C1 segment of cervical spinal cord (tissue), 14 donors: ENCODE measurements at places on chromosomes 5 and 9.

DNA sequence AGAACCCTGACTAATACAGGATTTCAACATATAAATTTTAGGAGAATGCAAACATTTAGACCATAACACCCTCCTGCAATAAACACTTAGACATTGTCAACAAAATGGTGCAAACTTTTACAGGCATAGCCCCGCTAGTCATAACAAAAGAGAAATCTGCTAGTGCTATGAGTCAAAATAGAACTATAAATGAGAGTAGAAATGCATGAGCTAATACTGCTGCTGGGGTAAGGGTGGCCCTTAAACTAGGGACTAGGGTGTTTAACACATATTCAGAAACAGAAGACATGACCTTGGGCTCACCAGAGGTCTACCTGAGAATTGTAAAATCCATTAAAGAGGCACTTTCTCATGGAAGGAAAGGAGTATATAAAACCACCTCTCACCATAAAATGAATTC lies 131.6 kb downstream of the TLR4 start:
- no peak for DNase-seq

- no peak for DNase-seq
Observed at GRCh38 chr9:115291841-115292240, 173.9 kb upstream of the TNC start.

DNA sequence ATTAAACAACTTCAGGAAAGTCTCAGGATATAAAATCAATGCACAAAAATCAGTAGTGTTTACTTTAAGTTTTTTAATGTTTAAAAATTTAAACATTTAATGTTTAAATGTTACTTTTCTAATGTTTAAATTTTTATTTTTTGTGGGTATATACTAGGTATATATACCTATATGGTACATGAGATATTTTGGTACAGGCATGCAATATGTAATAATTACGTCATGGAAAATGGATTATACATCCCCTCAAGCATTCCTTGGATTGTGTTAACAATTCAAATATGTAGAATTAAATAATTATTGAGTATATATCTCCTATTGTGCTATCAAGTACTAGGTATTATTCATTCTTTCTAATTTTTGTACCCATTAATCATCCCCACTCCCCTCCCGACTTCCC lies 291.3 kb downstream of the TMEM232 start:
- no peak for DNase-seq

GRCh38 chr5:101955891-101956290 lies 340.2 kb downstream of the SLCO4C1 start:
- no peak for DNase-seq

GRCh38 chr9:18981476-18982261 lies 51.3 kb downstream of the SAXO1 start:
- DNase-seq = no peak

DNA sequence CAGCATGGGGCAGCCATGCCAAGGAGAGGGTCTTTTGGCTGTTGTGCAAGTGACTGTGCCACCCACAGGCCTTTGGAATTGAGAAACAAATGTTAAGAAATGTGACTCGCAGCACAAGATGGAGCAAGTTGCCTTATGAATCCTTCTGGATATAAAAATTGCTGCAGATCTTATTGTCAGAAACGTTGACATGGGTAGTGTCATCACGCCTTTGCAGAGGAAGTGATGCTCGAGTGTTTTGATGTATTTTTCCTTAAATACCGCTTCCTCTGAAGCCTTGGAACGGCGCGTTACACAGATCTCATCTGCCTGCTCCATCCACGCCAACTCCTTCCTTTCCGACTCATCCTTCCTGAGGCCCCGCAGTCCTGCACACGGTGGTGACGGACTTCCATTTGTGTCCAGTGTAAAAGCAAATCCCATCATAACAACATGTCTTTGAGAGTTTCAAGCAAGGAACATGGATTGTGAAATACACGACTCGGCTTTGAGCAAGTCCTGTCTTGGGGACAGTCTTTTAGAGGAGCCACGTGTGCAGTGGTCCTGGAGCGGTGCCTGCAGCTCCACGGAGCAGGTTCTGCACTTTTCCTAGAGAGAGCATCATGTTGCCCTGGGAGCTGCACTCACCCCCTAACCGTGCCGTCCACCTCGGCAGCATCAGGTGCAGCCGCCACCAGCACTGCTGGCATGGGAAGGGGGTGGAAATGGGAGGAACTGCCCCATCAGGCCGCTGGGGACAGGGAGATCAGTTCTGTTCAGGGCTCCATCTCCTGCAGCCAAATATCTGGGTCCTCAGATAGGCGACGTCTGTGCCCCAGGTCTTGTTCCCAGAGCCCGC lies 15.1 kb downstream of the ROPN1L start:
- no peak for DNase-seq

- no peak for DNase-seq
Observed at GRCh38 chr9:108830272-108830671, 25.5 kb downstream of the ACTL7B start.

GRCh38 chr9:122053064-122053463 lies 40.0 kb downstream of the TTLL11 start:
- DNase-seq = no peak

DNA sequence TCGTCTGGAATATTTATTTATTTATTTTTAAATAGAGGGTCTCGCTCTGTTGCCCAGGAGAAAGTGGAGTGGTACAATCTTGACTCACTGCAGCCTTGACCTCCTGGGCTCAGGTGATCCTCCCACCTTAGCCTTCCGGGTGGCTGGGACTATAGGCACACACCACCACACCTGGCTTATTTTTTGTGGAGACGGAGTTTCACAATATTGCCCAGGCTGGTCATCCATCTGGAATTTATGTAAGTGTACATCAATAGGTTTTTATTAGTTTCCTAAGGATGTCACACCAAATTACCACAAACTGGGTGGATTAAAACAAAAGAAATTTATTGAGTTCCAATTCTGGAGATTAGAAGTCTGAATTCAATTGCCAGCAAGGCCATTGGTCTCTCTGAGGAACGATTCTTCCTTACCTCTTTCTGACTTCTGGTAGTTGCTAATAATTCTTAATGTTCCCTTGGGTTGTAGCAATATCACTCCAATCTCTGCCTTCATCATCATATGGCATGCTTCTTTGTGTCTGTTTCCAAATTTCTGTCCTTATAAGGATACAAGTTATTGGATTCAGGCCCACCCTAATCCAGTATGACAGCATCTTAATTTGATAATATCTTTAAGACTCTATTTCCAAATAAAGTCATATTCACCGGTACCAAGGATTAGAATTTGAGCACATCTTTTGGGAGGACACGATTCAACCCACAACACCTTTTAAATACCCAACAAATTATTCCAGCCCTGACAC lies 16.3 kb upstream of the RAD23B start:
- no peak for DNase-seq

DNA sequence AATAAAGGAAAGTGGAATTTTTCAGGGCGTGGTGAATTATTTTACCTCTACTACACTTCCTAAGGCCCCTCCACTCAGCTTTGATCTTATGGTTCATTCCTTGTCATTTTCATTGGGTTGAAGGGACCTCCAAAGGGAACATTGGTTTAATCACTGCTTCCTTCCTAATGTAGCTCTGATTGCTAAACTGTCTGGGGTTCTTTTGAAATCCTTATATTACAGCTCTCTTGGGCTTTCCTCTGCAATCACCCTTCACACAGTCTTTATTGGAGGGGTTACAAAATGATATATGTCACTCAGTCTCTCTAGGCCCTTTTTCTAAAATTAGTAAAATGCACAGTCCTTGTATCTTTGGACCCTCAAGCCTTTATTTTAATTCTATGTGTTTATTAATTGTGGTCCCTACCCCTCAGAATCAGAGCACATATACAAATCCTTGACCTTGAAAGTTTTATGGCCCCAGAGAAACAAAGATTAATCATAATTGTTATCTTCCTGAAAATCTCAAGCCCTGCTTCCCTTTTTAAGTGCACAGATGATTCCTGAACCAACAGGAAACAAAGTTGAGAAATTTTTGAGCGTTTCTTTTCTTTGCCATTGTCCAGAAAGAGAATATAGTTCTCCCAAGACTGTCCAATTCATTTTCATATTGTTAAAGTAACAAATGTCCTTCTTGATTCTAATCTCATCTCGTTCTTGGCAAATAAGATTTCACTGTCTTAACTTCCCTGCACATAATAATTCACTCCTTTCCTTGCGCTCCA lies 330.0 kb downstream of the ARRDC3 start:
- no peak for DNase-seq

GRCh38 chr5:122192497-122193496 lies 63.5 kb downstream of the ZNF474 start:
- DNase-seq = no peak

DNA sequence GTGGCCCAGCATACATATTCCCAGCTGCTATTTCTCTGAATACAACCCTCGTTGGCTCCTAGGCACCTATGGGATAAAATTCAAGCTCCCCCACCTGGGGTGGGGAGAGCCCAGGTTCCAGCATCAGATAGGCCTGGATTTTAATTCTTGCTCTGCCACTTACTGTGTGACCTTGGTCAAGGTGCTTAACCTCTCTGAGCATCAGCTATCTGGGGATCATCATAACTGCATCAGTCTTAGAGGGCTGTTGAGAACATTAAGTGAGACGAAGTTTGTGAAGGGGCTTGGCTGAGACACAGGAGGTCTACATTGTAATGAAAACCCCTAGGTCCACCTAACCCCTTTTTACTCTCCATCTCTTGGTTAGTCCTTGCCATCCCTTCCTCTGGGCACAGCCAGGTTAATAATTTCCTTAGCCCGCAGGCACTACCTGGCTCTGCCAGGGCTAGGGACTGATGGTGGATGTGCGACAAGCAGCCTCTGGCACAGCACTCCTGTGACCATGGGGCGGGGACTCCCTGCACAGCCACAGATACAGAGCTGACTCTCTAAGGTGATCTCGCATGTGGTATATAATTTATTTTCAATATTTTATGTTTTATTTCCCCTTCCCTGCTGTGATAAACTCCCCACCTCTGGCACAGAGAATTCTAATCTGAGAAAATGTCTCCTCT lies 68.7 kb downstream of the CRB2 start:
- no peak for DNase-seq

- no peak for DNase-seq
Observed at GRCh38 chr5:1445313-1445688, at the start of gene SLC6A3. Gene SLC6A3, minus strand, starts transcription at chr5:1445440. Its CDS starts 2,243 bp downstream, at chr5:1443197.

DNA sequence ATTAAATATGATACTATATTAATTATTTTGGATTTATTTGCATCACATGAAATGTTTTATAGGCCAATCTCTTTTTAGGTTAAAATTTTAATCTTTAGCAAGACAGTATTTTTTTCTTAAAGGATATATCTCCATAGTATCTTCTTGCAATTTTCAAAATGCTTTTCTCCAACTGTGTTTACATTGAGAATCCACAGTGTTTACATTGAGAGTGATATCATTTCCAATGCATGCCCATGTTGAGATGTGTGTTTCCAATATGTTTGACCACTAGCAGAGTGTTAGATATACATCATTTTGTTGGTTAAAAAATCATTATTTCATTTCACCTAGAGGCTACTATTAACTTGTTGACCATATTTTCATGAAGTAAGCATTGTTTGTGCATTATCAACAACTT lies 17.3 kb downstream of the VCAN start:
- DNase-seq = no peak

- no peak for DNase-seq
Observed at GRCh38 chr5:157555037-157555640, 20.4 kb downstream of the ADAM19 start.

GRCh38 chr5:121596882-121597281 lies 254.8 kb upstream of the FTMT start:
- DNase-seq = no peak

- DNase-seq = no peak
Observed at GRCh38 chr5:57900381-57900944, 417.9 kb upstream of the ACTBL2 start.

DNA sequence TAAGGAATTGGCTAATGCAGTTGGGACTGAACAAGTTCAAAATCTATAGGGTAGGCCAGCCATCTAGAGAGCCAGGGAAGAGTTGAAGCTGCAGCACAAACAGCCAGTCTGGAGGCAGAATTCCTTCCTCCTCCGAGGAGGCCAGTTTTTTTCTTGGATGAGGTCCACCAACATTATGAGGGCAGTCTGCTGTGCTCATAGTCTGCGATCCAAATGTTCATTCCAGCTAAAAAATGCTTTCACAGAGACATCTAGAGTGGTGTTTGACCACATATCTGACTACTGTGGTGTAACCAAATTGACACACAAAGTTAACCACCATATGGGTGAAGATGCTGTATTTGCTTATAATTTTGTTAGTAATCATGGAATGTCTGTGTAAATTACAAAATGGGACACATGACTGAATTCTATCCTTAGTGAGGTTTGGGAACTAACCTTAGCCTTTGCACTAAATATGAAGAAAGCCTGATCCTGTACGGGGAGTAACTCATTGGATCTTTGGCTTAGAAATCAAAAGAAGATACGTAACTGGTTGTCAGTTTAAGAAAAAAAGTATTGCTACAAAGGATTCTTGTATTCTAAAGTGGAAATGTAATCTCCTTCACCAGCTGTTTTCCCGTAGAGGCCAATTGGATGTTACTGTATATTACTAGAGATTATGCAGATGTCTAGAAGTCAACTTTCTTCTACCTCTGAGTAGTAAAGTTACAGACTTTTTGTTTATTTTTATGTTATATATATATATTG lies 70.6 kb downstream of the SPIN1 start:
- no peak for DNase-seq

DNA sequence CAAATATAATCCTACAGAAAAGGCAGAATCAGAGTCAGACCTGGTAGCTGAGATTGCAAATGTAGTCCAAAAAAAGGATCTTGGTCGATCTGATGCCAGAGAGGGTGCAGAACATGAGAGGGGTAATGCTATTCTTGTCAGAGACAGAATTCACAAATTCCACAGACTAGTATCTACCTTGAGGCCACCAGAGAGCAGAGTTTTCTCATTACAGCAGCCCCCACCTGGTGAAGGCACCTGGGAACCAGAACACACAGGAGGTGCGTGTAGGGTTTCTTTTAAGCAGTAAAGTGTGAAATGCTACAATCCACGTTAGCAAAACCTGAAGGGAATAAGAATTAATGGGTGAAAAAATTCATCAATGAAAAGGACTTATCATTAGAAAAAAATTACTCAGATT lies 145.8 kb downstream of the GIN1 start:
- no peak for DNase-seq

GRCh38 chr5:115325296-115325959 lies 29.0 kb upstream of the CCDC112 start:
- DNase-seq = no peak

GRCh38 chr9:136686794-136687711 lies at the start of gene AGPAT2:
Gene AGPAT2, minus strand, starts transcription at chr9:136687457. Its CDS starts 100 bp downstream, at chr9:136687357.
- DNase-seq = no peak

DNA sequence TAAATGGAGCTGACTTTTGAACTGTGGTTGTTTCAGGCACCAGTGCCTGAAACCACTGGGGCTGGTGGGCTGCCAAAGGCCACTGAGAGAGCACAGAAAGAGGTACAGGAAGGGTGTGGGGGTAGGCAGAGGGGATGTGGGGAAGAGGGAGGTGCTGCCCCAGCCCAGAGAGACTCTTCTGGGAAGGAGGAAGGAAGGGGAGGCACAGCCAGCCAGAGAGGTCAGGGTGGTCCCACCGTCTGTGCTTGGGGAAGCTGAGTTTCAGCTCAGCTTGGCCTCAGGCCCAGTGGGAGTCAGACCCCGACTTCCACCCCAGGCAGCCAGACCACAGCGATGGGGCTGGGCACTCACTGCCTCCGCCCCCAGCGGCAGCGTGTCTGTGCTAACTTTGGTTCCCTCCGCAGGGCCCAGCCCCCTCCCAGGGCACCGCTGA lies 8.6 kb upstream of the PHYKPL start:
- DNase-seq = no peak

- DNase-seq = no peak
Observed at GRCh38 chr9:75265525-75265972, 177.2 kb downstream of the OSTF1 start.
